ENCODE measurements at places on chromosomes 7 and 10.

GRCh38 chr10:89278900-89279392 is 22.9 kb upstream of the IFIT2 start:
- DNase-seq: no peak

GRCh38 chr7:150945853-150946420 is 32.2 kb downstream of the KCNH2 start:
- DNase-seq: no peak

DNA sequence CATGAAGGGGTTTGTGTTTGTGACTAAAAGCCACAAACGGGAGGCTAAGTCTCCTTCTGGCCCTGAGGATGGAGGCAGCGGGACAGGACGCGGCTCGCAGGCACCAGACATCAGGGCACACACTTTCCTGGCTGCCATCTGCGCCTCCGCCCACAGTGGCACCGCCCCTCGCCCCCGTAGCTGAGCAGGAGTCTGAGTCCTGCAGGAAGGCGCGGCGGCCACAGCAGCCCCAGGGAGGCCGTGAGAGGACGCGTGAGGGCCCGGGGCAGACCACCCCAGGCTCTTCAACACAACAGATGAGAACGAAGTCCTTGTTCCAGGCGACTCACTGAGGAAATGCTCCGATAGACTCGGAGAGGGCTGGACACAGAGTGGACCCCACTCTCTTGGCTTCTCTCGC is 6.6 kb downstream of the ADGRA1 start:
- DNase-seq: no peak

DNA sequence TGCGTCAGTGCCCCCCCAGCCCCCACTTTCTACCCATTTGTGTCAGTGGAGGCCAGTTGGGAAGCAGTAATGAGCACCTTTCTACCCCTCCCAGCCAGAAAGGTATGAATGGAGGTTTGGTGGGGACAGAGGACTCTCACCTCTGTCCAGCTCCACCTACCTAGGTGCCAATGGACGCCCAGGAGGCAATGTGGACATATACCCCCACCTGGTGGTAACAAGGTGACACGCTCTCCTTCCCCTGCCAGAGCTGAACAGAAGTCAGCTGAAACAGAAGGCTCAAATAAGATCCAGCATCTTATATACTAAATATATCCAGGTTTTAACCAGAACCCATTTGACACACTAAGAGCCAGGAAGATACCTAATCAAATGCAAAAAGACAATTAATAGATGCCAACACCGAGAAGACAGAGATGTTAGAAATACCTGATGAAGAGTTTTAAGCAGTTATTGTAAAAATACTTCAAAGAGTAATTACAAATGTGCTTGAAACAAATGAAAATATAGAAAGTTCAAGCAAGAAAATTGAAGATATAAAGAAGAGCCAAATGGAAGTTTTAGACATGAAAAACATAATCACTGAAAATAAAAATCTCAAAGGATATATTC is 18.4 kb upstream of the SORCS3 start:
- DNase-seq: no peak

DNA sequence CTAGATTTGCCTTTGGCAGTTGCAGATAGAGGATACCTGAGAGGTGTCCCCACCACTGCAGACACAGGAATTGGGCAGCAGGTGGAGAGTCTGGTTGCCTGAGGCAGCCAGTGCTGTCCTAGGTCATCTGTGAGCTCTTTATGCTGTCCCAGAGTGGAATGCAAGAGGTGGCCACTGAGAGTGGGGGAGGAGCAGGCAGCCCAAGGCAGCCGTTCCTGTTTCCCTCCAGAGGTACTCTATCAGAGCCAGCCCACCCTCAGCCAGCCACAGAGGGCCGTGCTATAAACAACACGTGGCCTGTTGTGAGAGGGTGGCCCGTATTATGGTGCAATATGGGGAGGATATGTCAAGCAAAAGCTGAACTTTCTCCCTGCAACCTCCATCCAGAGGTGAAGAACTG is 8.5 kb downstream of the LRRC18 start:
- no peak for DNase-seq
